Putamen (tissue), 1 donor: ENCODE measurements at places on chromosomes 5 and 9.

- no peak for DNase-seq
These were observed 66.0 kb upstream of the RNU6ATAC start for GRCh38 chr9:134230092-134230941.

- DNase-seq, result no peak
These were observed 14.7 kb upstream of the NDUFS4 start for GRCh38 chr5:53545744-53546143.

GRCh38 chr9:73872701-73873100 is 624.4 kb upstream of the RORB start:
- no peak for DNase-seq

DNA sequence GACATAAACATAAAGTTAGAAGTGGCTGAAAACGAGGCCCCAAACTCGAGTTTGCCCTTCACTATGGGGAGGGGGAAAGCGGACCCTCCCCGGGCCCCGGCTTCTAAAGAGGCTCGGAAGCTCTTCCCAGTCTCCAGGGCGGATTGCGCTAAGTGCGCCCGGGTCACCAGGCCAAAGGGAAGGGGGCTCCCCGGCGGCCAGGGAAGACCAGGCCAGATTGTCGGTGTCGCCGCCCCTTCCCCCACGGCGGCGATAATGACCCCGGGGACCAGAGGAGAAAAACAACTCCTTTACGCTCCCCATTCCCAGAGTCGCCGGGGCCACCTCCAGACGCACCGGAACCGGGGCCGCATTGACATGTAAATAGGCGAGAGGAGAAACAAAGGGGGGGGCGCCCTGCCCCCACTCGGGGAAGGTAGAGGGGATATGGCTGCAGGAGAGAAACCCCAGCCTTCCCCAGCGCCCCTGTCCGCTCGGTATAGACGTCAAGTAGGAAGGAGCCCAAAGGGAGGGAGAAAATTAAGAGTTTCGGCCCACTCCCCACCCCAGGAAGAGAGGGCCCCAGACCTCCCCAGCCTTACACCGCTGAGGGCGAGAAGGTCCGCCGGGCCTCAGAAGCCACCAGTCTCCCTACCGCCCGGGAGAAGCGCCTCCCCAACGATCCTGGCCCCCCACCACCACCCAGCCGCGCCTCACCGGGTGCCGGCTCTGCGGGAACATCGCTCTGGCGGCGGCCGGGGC is 1.7 kb downstream of the TLE1 start:
- DNase-seq, result no peak

DNA sequence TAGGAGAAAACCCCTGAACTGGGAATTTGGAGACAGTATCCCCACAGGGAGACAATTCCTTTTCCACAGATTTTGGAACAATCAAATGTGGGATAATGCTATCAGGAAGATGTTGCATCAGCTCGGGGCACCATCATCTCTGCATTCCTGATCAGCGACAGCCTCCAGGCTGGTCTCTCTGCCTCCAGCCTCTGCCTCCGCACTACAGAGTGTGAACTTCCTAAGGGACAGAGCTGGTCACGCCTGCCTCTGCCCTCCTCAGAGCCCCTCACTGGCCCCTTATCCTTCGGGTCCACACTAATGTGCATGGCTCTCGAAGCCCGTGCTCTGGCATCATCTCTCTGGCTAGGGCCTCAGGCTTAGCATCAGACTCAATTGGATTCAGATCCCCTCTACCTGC is 8.6 kb downstream of the FOXI1 start:
- DNase-seq, result no peak

DNA sequence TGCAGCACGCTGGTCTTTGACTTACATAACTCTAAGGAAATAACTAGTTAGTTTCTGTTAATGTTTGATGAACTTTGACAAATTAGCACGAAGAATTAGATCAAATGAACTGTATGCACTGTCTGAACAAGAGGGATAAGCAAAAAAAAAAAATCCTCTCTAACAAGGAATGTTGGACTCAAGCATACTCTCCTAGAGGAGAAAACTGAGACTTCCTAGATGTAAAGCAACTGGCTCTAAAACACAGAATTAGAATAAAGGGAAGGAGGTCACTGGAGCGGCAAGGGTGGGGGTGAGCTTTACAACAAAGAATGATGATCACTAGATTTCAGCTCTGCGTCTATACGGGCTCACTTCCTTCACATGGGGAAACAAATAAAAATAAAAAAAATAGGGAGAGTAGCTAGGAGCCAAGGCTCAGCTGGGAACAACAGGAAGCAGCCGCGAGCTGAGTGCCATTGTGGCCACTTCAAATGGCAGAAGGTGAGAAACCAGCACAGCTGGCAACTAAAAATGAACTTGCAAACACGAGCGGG is 48.7 kb upstream of the CEMIP2 start:
- no peak for DNase-seq

DNA sequence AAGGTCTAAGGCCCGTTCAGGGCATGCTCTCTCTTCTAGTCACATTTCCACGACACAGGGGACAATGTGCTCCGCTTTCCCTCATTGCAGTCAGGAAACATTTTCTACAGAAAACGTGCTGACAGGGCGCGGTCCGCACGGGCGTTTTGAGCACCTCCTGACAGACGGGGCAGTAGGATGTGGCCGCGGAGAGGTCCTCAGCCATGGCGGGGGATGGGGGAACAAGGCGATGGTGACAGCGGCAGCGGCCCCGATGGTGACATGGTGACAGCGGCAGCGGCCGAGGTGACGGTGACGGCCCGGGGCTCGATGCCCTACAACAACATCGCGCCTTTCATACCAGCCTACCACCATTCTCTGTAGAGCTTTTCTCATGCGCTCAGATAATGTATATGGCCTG is 4.1 kb downstream of the PLPP1 start:
- DNase-seq, result no peak

GRCh38 chr9:3939820-3940219 is 360.0 kb downstream of the GLIS3 start:
- DNase-seq, result no peak

GRCh38 chr5:107011605-107012004 is 659.1 kb downstream of the EFNA5 start:
- no peak for DNase-seq

DNA sequence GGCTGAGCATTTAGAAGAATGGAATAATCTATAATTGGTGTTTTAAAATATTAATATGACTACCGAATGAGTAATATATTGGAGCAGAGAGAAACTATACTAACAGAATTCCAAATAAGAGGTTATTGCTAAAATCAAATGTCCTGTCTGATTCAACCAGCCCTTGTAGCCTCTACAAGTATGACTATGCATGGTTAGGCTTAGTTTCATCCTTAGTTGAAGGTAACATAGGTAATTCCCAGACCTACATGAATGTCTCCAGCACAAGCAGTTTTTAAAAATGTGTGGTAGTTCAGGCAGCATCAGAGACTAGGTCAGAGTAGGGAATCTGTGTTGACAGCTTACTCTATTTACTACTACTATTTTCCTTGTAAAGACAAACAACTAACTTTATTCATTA is 51.7 kb upstream of the SLC27A6 start:
- no peak for DNase-seq

- DNase-seq, result no peak
These were observed 480.0 kb downstream of the NR2F1-AS1 start for GRCh38 chr5:93100976-93101375.

DNA sequence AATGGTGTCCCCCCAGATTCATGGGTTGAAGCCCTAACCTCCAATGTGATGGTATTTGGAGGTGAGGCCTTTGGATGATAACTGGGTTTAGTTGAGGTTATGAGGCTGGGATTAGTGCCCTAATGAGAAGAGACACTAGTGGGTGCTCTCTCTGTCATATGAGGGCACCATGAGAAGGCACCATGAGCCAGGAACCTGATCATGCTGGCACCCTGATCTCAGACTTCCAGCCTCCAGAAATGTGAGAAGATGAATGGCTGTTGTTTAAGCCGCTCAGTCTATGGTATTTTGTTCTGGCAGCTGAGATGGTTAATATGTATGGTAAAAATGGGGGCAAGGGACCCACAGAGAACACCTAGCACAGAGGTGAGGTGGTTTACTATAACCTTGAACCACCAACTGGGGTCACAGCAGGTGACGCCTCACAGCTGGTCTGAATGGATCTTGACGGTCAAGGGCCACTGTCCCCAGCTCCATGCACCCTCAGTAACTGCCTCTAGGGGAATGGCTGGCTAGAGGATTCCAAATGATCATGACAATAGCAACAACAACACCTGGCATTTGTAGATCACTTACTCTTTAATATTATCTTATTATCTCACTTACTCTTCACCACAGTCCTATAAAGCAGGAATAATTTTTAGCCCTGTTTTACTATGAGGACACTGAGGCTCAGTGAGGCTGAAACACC is 57.1 kb downstream of the FOXI1 start:
- DNase-seq, result no peak
